ENCODE measurements at places on chromosomes 4 and X. TPM values are rescaled to one million over a fixed set of nuclear protein-coding genes. Genes with fewer than 3 reads are reported as not detected.
A peak's percentile ranks its signal among the peaks of the same experiment; 100 is the strongest.

GRCh38 chr4:104351706-104352105 is 143.0 kb downstream of the CXXC4 start:
- no peak for DNase-seq

- DNase-seq, result no peak
Observed at GRCh38 chrX:49951524-49952193, 29.3 kb downstream of the CLCN5 start.

GRCh38 chrX:39953879-39954278 is 143.9 kb downstream of the BCOR start:
- peak; percentile 49 for DNase-seq

DNA sequence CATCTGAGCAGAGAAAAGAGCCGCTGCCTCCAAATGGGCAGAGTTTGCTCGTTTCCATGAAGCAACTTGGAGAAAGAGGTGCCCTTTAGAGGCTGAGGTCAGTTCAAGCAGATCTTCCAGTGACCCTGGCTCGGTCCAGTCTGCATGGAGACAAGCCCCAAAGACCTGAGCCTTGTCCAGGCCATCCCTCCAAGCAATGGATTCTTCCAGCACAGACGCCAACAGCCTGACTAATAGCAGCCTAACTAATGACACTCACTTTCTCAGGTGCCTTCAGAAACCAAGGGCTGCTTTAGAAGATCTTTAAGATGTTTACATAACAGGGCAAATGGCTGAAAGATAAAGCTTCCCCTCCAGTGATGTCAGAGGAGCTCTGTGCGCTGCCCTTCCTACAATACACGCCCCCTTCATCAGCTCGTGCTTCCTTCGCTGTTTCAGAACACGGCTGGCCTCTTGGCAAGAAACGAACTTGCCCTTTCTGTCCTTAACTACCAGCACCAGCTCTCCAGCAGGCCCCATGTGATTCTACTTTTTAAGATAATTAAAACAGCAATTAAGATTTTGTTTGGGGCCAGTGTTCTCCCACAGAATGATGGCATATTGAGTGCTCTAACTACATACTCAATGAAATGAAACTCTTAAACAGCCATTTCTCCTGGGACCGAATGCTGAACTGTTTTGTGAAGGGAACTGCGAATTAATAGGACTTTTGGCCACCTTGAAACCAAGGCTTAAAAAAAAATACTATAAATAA is 119.0 kb downstream of the GPR143 start:
- no peak for DNase-seq

DNA sequence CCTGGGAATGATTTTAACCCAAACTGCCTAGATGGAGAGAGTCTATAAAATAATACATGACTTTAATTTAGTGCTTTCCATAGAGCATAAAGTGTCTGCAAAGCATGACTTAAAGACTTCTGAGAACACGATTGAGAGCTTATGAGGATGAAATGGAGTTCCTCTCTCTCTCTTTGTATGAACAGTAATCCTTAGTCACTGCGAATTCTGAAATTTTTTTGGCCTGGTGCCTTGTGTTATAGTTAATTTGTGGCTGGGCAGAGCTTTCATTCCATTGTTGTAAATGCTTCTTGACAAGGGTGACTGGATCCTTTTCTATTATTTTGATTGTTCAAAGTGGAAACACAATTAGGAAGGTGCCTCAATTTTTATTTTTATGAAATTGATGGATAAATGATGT is 179.5 kb downstream of the CEP135 start:
- no peak for DNase-seq

DNA sequence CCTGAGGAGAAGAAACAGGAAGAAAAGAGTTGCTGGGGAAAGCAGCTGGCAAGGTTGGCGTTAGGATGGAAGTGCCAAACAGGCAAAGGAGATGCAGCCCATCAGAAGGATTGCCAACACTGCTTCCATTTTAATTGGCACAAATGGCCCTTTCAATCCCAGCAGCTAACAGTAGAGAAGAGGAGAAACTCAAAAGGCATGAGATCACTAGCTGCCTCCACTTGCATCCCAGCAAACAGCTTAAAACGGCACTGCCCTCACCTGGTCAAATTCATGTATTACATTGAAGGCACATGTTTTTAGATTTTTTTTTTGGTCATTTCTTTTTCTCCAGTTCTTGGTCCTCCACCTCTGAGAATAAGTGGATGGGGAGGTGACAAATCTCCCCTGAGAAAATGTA is 14.9 kb upstream of the LOC101059915 start:
- peak; percentile 52 for DNase-seq

DNA sequence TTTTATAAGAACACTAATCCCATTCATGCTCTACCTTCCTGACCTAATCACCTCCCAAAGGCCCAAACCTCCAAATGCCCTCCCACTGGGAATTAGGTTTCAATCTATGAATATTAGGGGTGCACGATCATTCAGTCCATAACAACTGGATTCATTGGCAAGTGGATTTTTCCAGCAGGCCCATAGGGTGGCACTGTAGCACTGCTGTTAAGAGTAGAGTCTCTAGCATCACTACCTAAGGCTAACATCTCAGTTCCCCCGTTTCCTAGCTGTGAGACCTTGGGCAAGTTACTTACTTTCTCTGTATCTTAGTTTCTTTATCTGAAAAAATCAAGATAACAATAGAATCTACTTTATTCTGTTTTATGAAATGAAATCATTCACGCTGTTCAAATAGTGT is 315.8 kb downstream of the STIM2 start:
- peak; percentile 32 for DNase-seq

GRCh38 chr4:150366487-150366999 is 215.4 kb upstream of the MAB21L2 start:
- DNase-seq, result no peak

- no peak for DNase-seq
Observed at GRCh38 chr4:188780686-188781085, 641.4 kb downstream of the TRIML1 start.

DNA sequence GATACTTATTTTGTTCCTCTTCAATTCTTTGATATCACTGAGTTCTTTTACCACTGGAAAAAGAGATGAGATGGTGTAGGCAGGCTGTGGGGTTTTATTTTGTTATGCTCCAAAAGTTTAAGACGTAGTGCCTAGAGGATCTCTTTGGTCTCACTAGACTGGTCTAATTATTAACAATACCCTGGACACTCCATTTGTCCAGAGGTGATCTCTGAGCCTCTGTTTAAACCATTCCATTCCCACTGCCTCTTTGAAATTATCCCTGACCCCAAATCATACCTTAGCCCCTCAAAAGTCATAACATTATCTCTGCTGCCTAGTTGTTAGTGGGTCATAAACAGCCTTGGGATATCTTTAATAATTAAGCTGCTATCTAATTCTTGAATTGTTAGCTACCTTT is 24.2 kb downstream of the SMPX start:
- no peak for DNase-seq

DNA sequence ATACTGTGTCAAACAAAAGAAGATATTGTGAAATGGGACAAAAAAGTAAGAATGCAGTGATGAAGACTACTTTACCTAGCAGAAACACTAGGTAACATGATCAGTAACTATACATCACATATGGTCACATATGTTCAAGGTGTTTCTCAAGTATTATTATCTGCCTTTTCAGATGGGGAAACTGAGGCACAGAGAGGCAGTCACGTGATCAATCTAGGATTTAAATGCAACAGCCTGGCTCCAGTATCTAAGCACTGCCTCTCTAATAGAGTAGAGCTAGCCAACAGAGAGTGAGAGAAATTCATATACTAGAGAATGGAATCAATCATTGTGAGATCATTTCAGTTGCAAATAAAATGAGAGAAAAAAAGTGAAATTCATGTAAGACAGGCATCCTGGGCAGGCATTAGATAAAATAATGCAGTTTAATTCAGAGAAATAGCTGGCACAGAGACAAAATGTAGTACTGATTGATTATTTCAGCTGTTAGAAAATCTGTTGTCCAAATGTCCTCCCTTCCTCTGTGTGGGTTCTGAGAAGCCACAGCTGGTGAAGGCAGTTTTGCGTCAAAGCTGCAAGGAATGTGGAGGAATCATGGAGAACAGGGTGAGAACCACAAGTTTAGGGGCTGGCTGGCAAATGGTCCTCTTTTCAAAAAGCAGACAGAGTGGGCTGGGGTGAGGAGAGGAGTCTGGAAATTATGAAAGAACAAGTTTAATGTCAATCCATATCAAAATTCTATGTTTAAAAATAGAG is 26.0 kb downstream of the SMIM43 start:
- DNase-seq, result no peak

GRCh38 chrX:132602701-132603100 is 113.9 kb upstream of the MBNL3 start:
- no peak for DNase-seq

DNA sequence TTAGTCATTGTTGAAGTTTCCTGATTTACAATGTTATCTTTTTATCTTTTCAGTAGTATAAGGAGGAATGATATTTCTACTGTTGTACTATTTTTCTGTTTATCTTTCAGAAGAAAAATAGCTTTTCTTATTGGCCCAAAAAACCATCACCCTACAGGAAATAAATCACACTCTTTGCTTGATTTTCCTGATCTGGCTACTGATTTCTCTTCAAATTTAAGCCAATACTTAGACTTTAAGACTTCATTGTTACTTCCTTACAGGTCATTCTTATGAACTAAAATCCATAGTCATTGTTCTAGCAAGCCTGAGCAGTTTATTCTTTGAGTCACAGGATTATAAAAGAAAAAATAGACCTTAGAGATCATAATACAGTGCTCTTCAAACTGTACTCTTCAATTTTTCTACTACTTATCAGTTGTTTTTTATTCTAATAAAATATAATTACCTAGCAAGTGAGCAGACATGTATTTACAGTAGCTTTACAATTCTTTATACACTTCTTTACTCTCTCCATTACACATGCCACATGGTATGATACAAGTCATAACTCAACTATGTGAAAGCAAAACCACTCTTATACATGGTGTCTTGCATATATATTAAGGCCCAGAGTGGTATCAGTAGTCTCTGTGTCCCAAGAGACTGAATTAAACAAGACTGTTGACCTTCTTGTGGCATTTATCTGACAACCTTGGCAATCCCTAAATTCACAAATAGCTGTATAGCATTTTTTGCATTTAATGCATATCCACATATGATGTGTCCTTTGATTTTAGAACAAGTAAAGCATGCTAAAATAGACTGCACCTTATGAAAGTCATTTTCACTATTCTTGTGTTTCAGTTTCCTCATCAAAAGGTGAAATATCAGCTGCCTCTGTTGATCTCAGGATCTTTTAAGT is 47.9 kb downstream of the TET2 start:
- DNase-seq, result no peak

DNA sequence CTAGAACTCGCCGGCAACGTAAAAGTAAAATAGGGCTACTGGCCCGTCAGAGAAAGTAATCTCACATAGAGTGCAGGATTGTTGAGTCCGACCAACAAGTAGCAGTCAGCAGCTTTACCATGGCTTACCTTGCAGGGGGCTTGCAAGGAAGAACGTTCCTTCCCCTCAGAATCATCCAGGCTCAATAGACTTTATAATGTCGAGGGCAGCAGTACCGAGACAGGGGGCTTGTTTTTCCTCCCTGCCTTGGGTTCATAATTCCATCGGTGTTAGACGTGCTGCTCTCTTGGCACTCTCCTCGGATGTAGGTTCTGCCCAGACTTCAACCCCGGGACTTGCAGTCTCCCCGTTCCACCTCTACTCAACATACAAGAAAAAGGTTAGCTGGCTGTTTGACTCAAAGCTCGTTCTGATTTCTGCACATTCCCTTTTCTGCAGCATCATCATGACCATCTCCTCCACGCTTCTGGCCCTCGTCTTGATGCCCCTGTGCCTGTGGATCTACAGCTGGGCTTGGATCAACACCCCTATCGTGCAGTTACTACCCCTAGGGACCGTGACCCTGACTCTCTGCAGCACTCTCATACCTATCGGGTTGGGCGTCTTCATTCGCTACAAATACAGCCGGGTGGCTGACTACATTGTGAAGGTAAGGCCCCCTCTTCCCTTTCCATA is 1.5 kb downstream of the SLC10A4 start:
- DNase-seq, result no peak

DNA sequence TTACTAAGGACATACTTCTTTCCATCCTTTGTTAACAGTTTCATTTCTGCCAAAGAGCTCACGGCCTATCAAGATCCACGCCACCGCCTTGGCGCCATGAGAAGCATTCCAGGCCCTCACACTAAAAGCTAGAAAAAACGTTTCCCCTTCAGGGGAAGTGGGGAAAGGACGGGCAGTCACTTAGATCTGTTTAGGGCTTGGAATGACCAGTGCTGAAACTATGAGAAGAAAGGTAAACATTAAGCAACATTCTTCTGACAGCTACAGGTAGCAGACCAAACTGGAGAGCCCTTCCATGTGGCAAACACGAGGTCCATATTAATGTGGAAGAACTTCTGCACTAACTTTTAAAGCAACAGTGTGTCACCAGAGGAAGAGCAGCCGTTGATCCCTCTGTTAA is 146.7 kb downstream of the SH3KBP1 start:
- DNase-seq, result peak; percentile 48

DNA sequence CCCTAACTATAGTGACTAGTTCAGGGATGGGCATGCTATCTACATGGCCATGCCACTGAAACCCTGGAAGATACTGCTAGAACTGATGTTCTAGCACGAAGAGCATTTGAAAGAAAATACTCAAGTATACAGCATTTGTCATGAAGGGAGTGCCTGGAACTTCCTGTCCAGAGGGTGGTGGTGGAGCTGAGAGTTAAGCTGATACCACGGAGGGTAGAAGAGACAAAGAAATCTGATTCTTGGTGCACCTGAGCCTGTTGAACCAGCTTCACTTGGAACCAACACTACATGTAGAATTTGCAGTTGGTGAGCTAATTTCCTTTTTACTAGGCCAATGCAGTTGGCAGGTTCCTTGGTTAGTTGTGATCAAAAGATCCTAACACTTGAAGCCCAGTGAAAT is 116.4 kb downstream of the CCNG2 start:
- DNase-seq, result no peak

GRCh38 chr4:158912806-158913205 is 144.0 kb downstream of the FNIP2 start:
- DNase-seq, result no peak

DNA sequence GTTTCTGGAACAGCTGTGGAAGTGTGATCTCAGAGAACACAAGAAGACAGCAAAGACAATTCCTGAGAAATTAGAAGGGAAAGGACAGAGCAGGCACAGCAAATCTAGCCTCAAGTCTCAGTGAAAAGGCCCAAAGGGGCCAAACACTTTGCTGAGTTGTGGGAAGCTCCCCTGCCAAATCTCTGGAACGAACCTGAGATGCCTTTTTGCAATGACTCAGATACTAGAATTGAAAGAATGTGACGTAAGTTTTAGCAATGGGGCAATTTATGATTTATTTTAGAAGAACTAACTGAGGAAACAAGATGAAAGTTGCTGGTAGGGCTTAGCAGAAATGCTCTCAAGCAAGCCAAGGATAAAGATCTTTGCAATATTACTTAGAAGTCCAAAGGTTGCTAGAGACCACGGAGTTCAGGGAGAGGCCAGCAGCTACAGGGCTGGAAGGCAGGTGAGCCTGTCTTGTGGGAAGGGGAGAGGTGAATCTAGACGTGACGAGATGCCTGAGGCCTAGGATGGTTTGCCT is 92.8 kb downstream of the AMELX start:
- peak; percentile 82 for DNase-seq

GRCh38 chrX:136647677-136648360 is at the start of gene CD40LG:
Gene CD40LG, plus strand, starts transcription at chrX:136648158. Its CDS starts 91 bp downstream, at chrX:136648249.
- no peak for DNase-seq

LRRC66 gene
- 0.09 TPM for total RNA-seq

CASP6 gene
- 35.9 TPM for total RNA-seq

KDR gene
- total RNA-seq, result not detected

RTL5 gene
- total RNA-seq, result 2.5 TPM

PLXNB3 gene
- not detected for total RNA-seq

ZFP42 gene
- 1.2 TPM for total RNA-seq

CSAG1 gene
- total RNA-seq, result not detected

All from Caco-2 (cell line).